ENCODE measurements at places on chromosomes 2 and 18.
A peak's percentile ranks its signal among the peaks of the same experiment; 100 is the strongest.

GRCh38 chr2:158378926-158379325 lies 77.6 kb downstream of the CCDC148 start:
- DNase-seq = no peak

DNA sequence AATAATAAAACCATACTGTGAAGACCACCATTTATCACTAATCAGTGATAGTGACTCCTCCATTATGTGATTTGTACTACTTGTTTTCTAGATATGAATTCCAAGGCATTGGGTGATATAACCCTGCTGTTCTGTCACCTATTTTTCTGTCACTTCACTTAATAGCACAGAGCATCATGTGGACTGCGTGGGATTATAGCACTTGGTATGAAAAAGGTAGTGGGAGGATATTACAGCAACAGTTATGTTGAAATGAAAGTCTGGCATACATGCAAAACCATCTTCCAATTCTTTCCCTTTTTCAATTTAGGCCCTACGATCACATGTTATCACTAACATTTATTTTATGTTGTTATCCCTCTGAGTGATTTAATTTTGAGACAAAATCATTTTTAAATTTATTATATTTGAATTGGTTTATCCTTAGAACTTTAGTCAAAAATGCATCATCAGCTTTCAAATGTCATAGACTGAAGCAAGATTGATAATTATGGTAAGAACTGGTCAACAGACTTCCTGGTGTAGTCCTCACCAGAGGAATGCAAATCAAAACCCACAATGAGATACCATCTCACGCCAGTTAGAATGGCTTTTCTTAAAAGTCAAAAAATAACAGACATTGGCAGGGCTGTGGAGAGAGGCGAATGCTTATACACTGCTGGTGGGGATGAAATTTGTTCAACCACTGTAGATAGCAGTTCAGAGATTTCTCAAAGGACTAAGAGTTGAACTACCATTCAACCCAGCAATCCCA lies 242.6 kb downstream of the IKZF2 start:
- no peak for DNase-seq

GRCh38 chr2:36173760-36174404 lies 181.7 kb upstream of the CRIM1 start:
- no peak for DNase-seq

DNA sequence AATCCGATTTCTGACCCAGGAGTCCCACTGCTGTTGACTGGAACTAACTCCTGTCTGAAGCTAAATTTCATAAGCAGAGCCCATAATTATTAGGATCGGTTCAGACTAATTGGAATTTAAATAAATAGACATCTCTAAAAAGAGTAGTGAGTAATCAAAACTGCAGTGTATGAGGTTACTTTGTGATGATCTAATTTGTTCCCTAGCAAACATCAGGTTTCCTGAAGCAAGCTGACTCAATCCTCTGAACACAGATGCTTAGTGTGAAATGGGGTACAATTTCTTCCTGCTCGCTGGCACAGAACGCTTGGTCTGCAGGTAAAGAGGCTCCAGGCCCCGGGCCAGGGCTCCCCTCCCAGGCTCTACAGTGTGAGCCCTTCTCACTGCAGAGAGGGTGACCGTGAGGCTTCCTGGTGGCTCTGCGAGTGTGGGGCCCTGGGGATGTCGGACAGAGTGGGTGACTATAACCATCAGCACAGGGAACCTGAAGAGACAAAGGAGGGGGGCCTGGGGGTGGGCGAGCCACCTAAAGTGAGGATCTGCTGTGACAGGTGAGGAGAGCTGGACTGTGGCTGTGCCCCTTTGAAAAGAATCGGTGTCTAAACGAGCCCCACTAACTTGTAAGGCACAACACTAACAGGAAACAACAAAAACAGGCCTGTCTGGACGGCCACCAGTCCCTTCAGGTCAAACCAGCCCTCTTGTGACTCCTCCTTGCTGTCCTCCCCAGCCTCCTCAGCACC lies 20.2 kb downstream of the CHST10 start:
- no peak for DNase-seq

DNA sequence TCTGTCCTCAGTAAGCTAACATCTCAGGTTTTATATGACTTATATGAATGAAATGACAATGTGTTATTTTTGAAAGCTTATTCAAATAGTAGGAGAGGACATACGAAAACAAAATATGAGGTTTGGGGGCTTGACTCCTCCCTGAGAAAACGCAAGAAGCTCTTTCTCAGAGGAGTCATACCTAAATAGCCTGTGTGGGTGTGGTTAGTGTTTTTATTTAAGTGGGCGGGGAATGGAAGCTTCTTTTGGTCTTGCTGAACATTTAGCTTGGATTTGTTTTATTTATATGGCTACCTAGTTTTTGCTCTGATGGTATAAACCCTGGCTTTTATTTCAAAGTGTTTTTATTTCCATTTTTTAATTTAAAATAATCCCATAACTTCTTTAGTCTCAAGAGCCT lies 72.1 kb upstream of the DSG1 start:
- no peak for DNase-seq

GRCh38 chr2:45029215-45029614 lies 20.0 kb upstream of the SIX2 start:
- no peak for DNase-seq

DNA sequence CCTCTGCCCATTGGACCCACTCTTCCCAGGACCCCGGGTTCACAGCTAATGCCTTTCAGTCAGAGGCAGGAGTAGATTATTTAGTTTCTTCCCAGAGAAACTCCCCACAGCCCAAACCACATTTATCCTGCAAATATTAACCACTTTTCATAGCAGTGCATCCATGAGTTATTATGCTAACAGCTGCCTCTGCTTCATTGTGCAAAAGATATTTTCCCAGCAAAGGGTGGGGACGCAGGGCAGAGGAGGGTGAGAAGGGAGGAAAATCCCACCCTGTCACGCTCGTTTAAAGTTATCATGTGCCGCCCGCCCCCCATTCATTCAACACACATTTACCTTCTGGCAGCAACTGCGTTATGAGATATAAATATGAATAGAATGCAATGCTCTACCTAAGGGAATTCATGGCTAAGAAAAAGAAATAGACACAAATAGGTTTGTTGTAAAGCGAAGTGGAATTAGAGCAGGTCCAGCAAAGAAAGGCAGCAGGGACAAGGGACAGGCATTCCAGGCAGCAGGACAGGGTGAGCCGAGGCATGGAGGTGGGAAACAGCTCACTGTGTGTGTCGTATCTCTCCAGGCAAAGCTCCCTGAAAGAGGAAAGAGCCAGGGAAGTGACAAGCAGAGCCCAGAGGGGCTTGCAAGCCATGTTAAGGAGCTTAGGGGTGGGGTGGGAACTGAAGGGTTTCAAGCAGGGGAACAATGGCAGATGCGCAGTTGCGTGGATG lies 46.3 kb upstream of the LTBP1 start:
- no peak for DNase-seq

DNA sequence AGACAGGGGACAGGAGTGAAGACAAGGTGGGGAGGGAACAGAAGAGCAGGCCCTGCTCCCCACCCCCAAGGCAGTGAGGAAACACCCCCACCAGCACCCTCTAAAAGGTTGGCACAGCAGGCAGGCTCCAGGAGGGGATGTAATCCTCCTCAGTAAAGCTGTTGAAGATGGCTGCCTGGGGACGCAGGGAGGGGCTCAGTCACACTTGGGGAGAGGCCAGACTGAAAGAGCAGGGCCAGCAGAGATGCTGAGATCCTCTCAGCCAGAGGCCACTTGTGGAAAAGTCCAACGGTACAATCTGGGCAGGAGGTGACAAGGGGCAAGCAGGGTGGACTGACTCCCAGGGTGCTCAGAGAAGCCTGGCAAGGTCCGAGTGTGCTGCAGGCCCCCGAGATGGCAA lies 154.8 kb upstream of the ID2 start:
- DNase-seq = no peak

- no peak for DNase-seq
These were observed 91.8 kb downstream of the SKA1 start for GRCh38 chr18:50466634-50467033.

DNA sequence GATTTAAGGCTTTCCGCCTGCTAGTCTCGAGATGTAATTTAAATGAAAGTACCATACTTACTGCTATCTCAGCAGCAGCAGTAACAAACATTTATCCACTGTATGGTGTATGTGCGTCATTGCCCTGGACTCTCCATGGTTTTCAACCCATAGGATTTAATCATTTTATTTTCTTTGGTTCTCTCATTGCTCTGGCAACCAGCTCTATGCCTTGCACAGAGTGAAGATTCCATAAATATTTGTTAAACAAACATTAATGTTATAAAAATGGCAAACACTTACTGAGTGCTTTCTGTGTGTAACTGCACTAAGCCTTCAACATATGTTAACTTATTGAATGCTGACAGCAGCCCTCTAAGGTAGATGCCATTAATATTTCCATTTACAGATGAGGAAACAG lies 1.3 kb upstream of the LMAN1 start:
- no peak for DNase-seq

DNA sequence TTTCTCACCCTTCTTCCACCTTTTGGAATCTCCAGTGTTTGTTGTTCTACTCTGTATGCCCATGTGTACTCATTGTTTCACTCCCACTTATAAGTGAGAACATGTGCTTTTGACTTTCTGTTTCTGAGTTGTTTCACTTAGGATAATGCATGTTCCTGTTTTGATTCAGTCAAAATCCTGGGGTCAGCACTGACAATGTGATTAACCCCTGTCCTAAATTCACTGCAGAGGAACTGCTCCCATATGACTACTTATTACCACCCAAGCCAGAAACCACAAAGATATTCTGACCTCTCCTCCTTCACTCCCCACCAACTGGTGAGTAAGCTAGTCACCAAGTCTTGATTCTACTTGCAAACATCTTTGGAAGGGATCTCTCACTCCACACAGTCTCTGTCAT lies 251.4 kb upstream of the TCF4 start:
- DNase-seq = no peak

DNA sequence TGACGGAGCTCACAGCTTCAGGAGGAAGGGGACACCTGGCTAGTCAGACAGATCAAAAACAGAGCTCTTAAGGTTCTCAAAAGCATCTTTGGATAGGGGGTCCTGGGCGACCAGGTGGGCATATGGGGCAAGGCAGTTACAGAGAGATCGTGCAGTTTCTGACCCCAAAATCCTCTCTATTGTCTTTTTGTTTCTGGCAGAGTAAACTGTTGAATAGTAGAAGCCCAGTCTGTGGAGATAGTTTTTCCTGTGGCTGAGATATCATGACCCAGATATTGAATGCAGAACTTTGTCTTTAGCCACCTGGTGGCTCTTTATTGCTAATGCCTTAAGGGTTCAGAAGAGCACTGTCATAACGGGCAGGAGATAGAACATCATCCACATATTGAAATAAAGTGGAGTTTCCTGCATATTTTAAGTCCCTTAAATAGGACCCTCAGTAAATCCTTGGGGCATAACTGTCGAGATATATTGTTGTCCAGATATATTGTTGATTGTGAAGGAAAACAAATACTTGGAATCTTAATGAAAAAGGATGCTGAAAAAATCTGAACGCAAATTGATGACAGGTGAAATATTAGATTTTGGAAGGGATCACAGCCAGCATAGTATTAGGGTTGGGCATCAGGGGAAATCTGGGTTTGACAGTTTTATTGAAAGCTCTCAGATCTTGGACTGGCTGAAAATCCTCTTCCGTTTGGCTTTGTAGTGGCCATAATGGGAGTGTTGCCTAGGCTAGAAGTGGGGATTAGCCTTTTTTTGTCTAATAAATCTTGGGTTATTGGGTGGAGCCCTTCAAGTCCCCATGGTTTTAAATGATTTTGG lies 14.1 kb upstream of the ZDBF2 start:
- no peak for DNase-seq

DNA sequence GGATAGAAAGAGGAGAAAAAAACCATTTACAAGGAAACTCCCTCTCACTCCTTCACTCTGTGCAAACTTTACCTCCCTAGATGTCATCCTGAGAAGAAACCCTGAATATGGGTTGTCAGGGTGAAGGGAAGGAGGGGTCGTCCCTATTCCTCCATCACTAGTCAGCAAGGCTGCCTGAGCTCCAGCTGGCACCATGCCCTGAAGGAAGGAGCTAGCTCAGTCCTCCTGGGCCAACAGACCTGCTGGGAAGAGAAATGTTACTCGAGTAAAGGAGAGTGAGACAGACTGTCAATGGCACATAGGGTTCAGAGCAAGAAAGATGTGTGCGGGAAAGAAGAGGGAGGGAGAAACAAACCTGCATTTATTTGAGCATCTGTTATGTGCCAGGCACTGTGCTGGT lies 18.3 kb upstream of the EPAS1 start:
- no peak for DNase-seq

GRCh38 chr2:106555053-106555452 lies 67.9 kb downstream of the CD8B2 start:
- no peak for DNase-seq

GRCh38 chr2:112141626-112142007 lies 3.4 kb downstream of the FBLN7 start:
- no peak for DNase-seq

- peak; percentile 80 for DNase-seq
These were observed 2.7 kb downstream of the ZNF532 start for GRCh38 chr18:58867281-58867961.

DNA sequence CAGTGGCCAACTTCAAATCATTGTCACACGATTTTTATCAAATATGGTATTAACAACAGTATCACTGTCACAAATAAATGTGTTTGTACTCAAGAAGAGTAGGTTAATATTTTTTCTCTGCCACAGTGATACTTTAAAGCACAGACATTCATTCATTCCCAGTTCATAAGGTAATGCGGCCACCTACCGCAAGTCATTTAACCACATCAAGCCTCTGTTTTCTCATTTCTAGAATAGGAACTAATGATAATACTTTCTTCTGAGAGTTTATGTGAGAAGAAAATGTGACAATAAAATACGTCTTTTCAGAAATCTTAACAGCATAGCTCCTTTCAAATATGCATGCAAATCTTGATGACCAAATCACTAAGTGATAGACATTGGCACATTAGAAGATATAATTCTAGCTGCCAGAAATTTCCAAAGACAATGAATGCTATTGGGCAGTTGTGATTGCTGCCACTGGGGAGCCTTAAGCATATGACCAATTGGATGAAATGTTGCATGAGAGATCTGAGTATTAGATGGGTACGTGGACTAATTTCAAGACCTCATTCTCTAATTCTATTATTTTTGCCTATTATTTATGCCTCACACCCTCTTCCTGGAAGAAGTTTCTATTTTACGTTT lies 430.9 kb downstream of the PID1 start:
- DNase-seq = no peak

DNA sequence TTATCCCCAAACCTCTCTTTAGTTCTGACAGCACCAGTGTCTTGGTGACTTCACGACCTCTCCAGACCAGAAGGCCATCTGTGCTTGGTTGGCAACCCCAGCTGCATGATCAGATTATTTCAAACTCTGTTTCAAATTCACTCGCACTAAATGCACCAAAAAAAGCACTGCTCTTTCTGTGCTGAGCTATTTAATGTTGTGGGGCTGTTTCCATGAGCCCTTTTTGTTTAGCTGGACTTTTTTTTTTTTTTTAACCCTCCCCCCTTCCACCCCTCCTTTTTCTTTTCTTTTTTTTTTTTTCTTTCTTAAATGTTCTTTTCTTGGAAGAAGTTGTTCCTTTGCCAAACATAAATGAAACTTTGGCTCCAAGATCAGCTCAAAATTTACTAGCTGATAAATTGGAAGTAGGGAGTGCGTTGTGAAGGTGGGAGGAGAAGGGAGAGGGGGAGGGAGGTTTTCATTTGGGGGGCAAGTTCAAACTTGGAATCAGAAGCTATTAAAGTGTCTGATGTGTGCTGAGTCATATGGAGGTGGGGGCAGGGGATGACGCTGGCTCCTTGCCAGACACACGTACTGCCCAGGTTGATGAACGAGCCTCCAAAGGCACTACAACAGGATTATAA lies 543.0 kb upstream of the TNP1 start:
- no peak for DNase-seq

Measured in WTC11 (cell line).